ENCODE measurements at places on chromosomes 11 and 22. TPM values are rescaled to one million over a fixed set of nuclear protein-coding genes. Genes with fewer than 3 reads are reported as not detected.

MOV10L1 gene
- 0.33 TPM for total RNA-seq

SCN3B gene
- 0.04 TPM for total RNA-seq

CCDC87 gene
- total RNA-seq = 0.40 TPM

P2RX6 gene
- 2.7 TPM for total RNA-seq

PDGFD gene
- total RNA-seq = 0.11 TPM

COX8A gene
- total RNA-seq = 746 TPM

KCNQ1OT1 gene
- 1.7 TPM for total RNA-seq

CEP57 gene
- 66.4 TPM for total RNA-seq

DNA sequence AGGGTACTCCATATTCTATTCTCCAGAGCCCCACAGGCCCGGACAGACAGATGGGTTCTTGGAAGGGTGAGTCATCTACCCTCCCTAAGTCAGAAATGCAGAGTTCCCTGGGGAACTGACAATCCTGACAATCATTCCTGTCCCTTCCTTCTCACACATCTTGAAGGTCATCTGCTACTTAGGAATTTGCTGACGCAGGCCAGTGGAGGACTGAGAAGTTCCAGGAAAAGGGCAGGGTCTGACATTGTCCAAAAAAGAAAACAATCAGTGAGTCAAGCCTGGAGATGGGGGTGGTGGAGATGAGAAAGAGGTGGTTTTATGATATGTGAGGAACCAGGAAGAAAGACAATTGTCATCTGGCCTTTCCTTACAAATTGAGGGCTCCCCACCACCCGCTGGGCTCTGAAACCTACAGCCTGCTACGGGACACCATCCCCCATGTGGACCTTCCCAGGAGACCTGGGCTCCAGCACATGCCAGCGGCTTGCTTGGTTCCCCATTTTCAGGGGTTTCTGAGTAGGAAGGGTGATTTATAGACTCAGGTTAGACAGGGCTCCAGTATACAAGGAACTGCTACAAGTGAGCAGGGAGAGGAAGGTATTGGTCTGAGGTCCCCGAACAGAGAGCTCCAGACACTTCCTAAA lies 12.9 kb downstream of the CD59 start:
- peak overlapping the region; percentile 64 for H3K27ac ChIP-seq
- H3K36me3 ChIP-seq = peaks cover 52% of the 10 kb centered on the region
- peaks cover 24% of the 10 kb centered on the region for H3K4me1 ChIP-seq
- H3K4me3 ChIP-seq = no peak overlapping the region
- no peaks in the 10 kb centered on the region for H3K27me3 ChIP-seq
- peak; percentile 63 for DNase-seq

GRCh38 chr22:49753276-49753890 lies 74.3 kb downstream of the BRD1 start:
- no peak overlapping the region for H3K27ac ChIP-seq
- no peak overlapping the region for H3K4me3 ChIP-seq
- no peaks in the 10 kb centered on the region for H3K4me1 ChIP-seq
- DNase-seq = no peak
- peaks cover 35% of the 10 kb centered on the region for H3K27me3 ChIP-seq

- no peak overlapping the region for H3K4me3 ChIP-seq
- no peaks in the 10 kb centered on the region for H3K27me3 ChIP-seq
- H3K36me3 ChIP-seq = no peaks in the 10 kb centered on the region
- DNase-seq = no peak
- H3K4me1 ChIP-seq = no peaks in the 10 kb centered on the region
Observed at GRCh38 chr11:47854667-47855066, 6.5 kb upstream of the NUP160 start.

GRCh38 chr11:131633921-131634715 lies 263.7 kb downstream of the NTM start:
- no peak overlapping the region for H3K4me3 ChIP-seq
- DNase-seq = no peak
- no peaks in the 10 kb centered on the region for H3K36me3 ChIP-seq
- H3K4me1 ChIP-seq = no peaks in the 10 kb centered on the region

- H3K4me3 ChIP-seq = no peak overlapping the region
- H3K4me1 ChIP-seq = no peaks in the 10 kb centered on the region
- no peak overlapping the region for H3K27ac ChIP-seq
- DNase-seq = no peak
- H3K36me3 ChIP-seq = no peaks in the 10 kb centered on the region
- no peaks in the 10 kb centered on the region for H3K27me3 ChIP-seq
Observed at GRCh38 chr22:24501301-24502005, 6.3 kb downstream of the UPB1 start.

- peak overlapping the region; percentile 43 for H3K27ac ChIP-seq
- H3K4me3 ChIP-seq = no peak overlapping the region
- H3K36me3 ChIP-seq = peaks cover 27% of the 10 kb centered on the region
- no peaks in the 10 kb centered on the region for H3K27me3 ChIP-seq
Observed at GRCh38 chr11:6693342-6694228, 10.4 kb upstream of the MRPL17 start.

GRCh38 chr22:49614966-49615965 lies 212.4 kb downstream of the BRD1 start:
- H3K27ac ChIP-seq = no peak overlapping the region
- DNase-seq = no peak
- no peaks in the 10 kb centered on the region for H3K4me1 ChIP-seq
- H3K27me3 ChIP-seq = no peaks in the 10 kb centered on the region

DNA sequence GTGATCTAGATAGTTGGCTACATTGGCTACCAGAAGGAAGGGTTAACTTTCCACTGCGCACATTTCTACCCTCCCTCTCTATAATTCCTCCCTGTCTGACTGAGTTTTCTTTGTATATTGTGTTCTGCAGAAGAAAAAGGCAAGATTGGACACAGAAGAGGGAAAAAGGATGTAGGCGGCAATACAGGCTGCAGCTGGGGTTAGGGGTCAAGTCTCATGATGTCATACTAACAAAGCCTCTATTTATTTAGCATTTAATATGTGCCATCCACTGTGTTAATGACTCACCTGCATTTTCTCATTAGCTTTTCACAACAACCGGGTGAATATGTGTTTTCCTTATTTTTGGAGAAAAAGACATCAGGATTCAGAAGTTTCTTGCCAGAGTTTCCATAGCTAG lies 2.0 kb downstream of the FAM83F start:
- H3K27me3 ChIP-seq = no peaks in the 10 kb centered on the region
- H3K4me3 ChIP-seq = no peak overlapping the region
- no peak overlapping the region for H3K27ac ChIP-seq
- peaks cover 49% of the 10 kb centered on the region for H3K4me1 ChIP-seq
- no peak for DNase-seq

DNA sequence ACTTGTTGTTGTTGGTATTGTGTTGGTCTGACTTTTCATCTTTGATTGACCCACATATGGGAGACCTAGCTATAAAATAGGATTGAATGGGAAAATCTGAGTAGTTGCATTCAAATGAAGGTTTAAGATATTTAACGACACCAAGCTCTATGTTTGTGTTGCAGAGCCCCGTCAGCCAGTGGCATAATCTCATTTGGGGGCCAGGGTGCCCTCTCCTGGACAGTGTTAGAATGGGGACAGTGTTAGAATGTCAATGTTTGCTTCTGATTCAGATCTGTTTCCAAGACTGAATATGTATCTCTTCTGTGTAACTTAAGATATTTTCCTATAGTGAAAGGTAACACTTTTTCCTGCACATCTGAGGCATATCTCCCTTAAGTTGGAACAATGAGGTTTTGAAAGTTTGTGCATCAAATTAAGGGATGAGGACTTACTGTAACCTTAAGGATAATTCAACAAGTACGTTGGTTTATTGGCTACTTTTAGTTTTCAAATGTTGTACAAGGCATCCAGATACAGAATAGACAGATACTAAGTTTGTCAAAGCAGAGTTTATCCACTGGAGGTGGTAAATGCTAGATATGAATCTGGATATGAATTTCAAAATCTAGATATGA lies 5.3 kb upstream of the OR52M1 start:
- H3K36me3 ChIP-seq = no peaks in the 10 kb centered on the region
- H3K27me3 ChIP-seq = no peaks in the 10 kb centered on the region
- DNase-seq = peak; percentile 52
- H3K4me3 ChIP-seq = no peak overlapping the region
- no peak overlapping the region for H3K27ac ChIP-seq

GRCh38 chr22:43969989-43970755 lies 14.9 kb downstream of the SAMM50 start:
- no peak overlapping the region for H3K4me3 ChIP-seq
- H3K36me3 ChIP-seq = peaks cover 78% of the 10 kb centered on the region
- H3K27me3 ChIP-seq = no peaks in the 10 kb centered on the region
- DNase-seq = peak; percentile 25
- H3K4me1 ChIP-seq = peaks cover 33% of the 10 kb centered on the region

DNA sequence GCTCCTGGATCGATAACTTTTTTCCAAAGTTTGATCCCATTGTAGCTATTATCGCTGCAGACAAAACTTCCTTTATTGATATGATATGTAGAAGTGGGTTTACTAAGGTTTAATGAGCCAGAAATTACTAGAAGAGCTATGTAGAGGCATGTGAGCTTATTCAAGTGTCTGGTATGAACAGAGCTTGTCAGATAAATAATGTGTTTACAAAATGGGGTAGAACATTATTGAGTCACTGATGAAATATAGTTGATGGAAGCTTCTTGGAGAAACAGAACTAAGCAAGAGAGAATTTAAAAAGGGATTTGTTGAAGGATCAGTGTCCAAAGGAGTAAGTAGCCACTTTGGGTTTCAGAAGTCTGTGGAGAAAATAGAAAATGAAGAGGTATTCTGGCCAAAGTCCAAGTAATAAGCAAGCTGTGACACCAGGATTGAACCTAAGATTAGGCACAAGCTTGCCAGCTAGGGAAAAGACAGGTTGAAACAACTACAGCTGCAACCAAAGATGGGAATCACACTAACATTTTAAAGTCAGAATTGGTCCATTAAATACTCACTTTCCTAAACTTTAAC lies 104.3 kb downstream of the MAML2 start:
- no peak for DNase-seq
- H3K36me3 ChIP-seq = no peaks in the 10 kb centered on the region
- H3K4me1 ChIP-seq = peaks cover 21% of the 10 kb centered on the region
- H3K4me3 ChIP-seq = no peak overlapping the region
- H3K27ac ChIP-seq = no peak overlapping the region

DNA sequence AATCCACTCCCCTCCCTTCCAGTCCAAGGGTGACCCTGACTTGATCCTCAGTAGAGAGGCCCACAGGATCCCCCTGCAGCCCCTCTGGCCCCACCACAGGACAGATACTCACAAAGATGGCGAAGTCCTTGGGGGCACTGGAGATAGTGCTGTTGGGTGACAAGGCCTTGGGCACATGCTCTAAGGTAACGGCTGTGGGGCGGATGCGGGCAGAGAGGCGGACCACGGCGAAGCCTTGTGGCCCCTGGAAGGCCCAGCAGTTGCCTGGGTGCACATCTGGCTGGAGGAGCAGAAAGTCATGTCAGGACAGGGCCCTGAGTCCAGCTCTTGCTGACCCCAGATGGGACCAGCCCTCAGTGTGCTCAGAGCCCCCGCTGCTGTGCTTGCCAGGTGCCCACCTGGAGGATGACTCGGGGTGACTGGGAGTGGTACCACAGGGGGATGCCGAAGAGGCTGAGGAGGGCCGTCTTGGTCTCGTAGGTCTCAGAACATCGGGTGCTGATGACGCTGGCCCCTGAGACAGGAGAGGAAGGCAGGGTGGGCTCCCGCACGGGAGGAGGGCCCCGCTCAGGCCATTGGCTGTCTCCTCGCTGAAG lies 17.2 kb downstream of the SUN2 start:
- peaks cover 93% of the 10 kb centered on the region for H3K36me3 ChIP-seq
- H3K27me3 ChIP-seq = no peaks in the 10 kb centered on the region
- H3K4me1 ChIP-seq = peaks cover 4% of the 10 kb centered on the region
- H3K4me3 ChIP-seq = no peak overlapping the region

- H3K27ac ChIP-seq = no peak overlapping the region
- H3K4me1 ChIP-seq = peaks cover 24% of the 10 kb centered on the region
- no peaks in the 10 kb centered on the region for H3K36me3 ChIP-seq
- no peak overlapping the region for H3K4me3 ChIP-seq
Observed at GRCh38 chr22:35380013-35380412, 883 bp upstream of the HMOX1 start.

GRCh38 chr11:11370962-11371303 lies 17.9 kb upstream of the CSNK2A3 start:
- peaks cover 7% of the 10 kb centered on the region for H3K27me3 ChIP-seq
- H3K4me3 ChIP-seq = no peak overlapping the region
- no peaks in the 10 kb centered on the region for H3K36me3 ChIP-seq
- no peak overlapping the region for H3K27ac ChIP-seq

- peak within 1 kb of the TSS; percentile 11 for H3K4me3 ChIP-seq
- peak within 1 kb of the TSS; percentile 66 for H3K27ac ChIP-seq
- peaks cover 36% of the 10 kb centered on the region for H3K4me1 ChIP-seq
- no peaks in the 10 kb centered on the region for H3K36me3 ChIP-seq
- DNase-seq = peak; percentile 65
Observed at GRCh38 chr11:69155302-69156234, at the start of gene SMIM38. Gene SMIM38, plus strand, starts transcription at chr11:69155935. Its CDS starts 1,912 bp downstream, at chr11:69157847.

GRCh38 chr11:86473991-86474833 lies 99.5 kb downstream of the CCDC81 start:
- no peak for DNase-seq
- no peak overlapping the region for H3K4me3 ChIP-seq
- no peaks in the 10 kb centered on the region for H3K4me1 ChIP-seq
- no peaks in the 10 kb centered on the region for H3K36me3 ChIP-seq
- H3K27me3 ChIP-seq = peaks cover 9% of the 10 kb centered on the region
- H3K27ac ChIP-seq = no peak overlapping the region

DNA sequence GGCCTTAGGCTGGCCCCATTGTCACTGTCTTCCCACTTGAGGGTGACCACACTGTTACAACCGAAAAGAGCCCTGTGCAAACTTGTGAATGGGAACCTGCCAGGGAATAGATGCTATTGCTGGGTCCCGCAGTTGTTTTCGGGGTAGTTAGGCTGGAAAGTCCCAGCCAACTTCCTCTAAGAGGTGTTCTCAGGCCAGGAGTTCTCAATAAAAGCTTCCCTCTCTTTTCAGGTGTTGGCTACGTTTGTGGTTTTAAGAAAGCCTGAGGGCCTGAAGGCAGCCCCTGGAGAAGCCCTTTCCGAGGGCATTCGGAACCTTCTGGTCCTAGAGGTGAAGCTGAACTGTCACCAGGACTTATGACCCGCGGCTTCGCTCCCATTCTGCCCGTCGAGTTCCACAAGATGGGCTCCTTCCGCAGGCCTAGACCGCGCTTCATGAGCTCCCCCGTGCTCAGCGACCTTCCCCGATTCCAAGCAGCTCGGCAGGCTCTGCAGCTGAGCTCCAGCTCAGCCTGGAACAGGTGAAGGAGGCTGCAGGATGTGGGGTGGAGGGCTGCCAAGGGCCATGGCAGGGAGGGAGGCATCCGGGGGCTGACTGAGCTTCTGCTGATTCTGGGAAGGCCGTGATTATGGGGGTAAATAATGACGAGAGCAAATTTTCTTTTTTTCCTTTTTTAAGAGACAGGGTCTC lies 104.8 kb downstream of the PRR5L start:
- no peaks in the 10 kb centered on the region for H3K4me1 ChIP-seq
- H3K27me3 ChIP-seq = no peaks in the 10 kb centered on the region
- no peak overlapping the region for H3K27ac ChIP-seq
- H3K4me3 ChIP-seq = no peak overlapping the region

DNA sequence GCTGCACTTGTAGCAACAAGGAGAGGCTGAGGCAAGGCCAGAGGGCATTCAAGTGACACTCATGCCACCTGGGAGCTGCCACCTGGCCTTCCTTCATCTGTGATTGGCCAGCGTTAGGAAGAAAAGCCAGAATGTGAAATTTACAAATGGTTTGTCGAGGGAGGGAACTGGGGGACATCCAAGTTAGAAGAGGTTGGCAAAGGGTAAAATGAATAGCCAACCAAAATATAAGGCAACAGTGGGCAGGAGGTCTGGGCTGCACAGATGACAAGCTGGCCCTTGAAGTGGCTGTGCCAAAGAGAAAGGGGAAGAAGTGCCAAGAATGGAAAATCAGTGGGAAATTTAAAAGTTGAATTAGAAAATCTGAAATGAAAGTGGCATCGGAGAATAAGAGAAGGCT lies 221.4 kb downstream of the C11orf91 start:
- peaks cover 9% of the 10 kb centered on the region for H3K27me3 ChIP-seq
- H3K36me3 ChIP-seq = no peaks in the 10 kb centered on the region
- H3K4me1 ChIP-seq = no peaks in the 10 kb centered on the region
- no peak overlapping the region for H3K4me3 ChIP-seq

Data from K562 (cell line).